ENCODE measurements at places on chromosomes 4 and X. TPM values are rescaled to one million over a fixed set of nuclear protein-coding genes. Genes with fewer than 3 reads are reported as not detected.

Gene FAM184B
- total RNA-seq = 0.02 TPM

Gene GSX2
- total RNA-seq = not detected

Gene P2RY4
- 0.06 TPM for total RNA-seq

Gene ADH1B
- total RNA-seq = not detected

Gene HSPA4L
- total RNA-seq = 9.4 TPM

Gene TNMD
- total RNA-seq = not detected

Gene FNIP2
- total RNA-seq = 6.4 TPM

Gene INTS12
- 14.9 TPM for total RNA-seq

Gene TSPAN7
- total RNA-seq = 2.6 TPM

Gene NPNT
- 0.44 TPM for total RNA-seq

Gene PCDH10
- total RNA-seq = 0.10 TPM

Gene PRDM8
- total RNA-seq = 0.21 TPM

Gene NDNF
- not detected for total RNA-seq

Gene PTPN13
- 4.3 TPM for total RNA-seq

Gene TRPC3
- total RNA-seq = not detected

Gene ETNPPL
- 0.05 TPM for total RNA-seq

Gene EDA
- total RNA-seq = 0.60 TPM

Gene REPS2
- 1.5 TPM for total RNA-seq

Data from A549 treated with Hydrocortisone at 1 μM for 4 hours (cell line).